ENCODE measurements at places on chromosomes 7 and 10. TPM values are rescaled to one million over a fixed set of nuclear protein-coding genes. Genes with fewer than 3 reads are reported as not detected.

The DYNC1I1 gene
- 2.5 TPM for total RNA-seq

The GJD4 gene
- total RNA-seq: 0.09 TPM

The ANXA8L1 gene
- total RNA-seq: 8.6 TPM

The CTAGE15 gene
- 0.24 TPM for total RNA-seq

The PYROXD2 gene
- 2.0 TPM for total RNA-seq

DNA sequence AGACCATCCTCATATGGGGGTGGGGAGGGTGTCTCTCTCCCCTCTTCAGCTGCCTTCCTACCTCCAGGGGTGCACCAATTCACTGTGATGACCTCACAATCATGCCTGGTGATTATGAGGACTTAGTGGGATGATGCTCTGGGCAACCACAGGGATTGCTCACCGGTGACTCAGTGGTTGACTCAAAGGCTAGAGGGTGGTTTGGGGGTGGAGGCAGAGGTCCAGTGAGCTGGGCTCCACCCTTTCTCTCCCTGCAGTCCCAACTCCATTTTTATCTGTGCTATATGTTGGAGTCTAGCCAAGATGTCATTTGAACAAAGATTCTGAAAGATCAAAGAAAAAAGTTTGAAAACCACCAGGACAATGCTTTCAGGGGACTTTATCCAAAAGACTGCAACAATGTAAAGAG lies 286.9 kb downstream of the KCNMA1 start:
- no peaks in the 10 kb centered on the region for H3K36me3 ChIP-seq
- H3K27me3 ChIP-seq: no peaks in the 10 kb centered on the region
- DNase-seq: no peak
- no peak overlapping the region for H3K27ac ChIP-seq
- H3K4me1 ChIP-seq: no peaks in the 10 kb centered on the region

GRCh38 chr10:129174232-129175014 lies 292.6 kb upstream of the MGMT start:
- H3K27me3 ChIP-seq: no peaks in the 10 kb centered on the region
- DNase-seq: no peak
- no peaks in the 10 kb centered on the region for H3K36me3 ChIP-seq

GRCh38 chr7:136136906-136137454 lies 159.8 kb upstream of the MTPN start:
- DNase-seq: no peak
- no peaks in the 10 kb centered on the region for H3K4me1 ChIP-seq
- H3K36me3 ChIP-seq: no peaks in the 10 kb centered on the region
- no peaks in the 10 kb centered on the region for H3K27me3 ChIP-seq
- H3K4me3 ChIP-seq: no peak overlapping the region
- H3K27ac ChIP-seq: no peak overlapping the region

GRCh38 chr10:30977385-30977784 lies 54.3 kb downstream of the ZNF438 start:
- H3K4me3 ChIP-seq: no peak overlapping the region
- no peak overlapping the region for H3K27ac ChIP-seq
- no peaks in the 10 kb centered on the region for H3K36me3 ChIP-seq
- no peaks in the 10 kb centered on the region for H3K4me1 ChIP-seq

GRCh38 chr7:7699380-7699779 lies 19.0 kb downstream of the RPA3 start:
- DNase-seq: no peak
- H3K27ac ChIP-seq: no peak overlapping the region
- H3K4me1 ChIP-seq: no peaks in the 10 kb centered on the region
- no peaks in the 10 kb centered on the region for H3K36me3 ChIP-seq
- H3K4me3 ChIP-seq: no peak overlapping the region

DNA sequence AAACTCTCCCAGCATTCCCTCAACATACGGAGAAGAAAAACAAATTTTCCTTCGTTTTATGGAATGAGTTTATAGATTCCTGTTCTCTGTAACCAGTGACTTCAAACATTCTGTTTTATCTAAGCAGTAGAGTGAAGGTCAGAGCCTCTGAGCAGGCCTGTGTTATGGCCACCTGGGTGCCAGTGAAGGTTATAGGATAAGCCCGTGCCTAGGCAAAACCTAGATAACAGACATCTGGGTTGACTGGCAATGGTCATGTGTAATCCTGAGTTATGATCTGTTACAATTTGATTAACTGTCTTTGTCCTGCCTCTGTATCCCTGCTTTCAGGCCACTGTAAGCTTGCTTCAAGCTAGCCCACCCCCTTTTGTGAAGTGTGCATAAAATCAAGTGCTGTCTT lies 8.3 kb downstream of the LSM5 start:
- no peaks in the 10 kb centered on the region for H3K4me1 ChIP-seq
- no peak overlapping the region for H3K27ac ChIP-seq
- H3K4me3 ChIP-seq: no peak overlapping the region
- no peaks in the 10 kb centered on the region for H3K27me3 ChIP-seq
- DNase-seq: no peak

DNA sequence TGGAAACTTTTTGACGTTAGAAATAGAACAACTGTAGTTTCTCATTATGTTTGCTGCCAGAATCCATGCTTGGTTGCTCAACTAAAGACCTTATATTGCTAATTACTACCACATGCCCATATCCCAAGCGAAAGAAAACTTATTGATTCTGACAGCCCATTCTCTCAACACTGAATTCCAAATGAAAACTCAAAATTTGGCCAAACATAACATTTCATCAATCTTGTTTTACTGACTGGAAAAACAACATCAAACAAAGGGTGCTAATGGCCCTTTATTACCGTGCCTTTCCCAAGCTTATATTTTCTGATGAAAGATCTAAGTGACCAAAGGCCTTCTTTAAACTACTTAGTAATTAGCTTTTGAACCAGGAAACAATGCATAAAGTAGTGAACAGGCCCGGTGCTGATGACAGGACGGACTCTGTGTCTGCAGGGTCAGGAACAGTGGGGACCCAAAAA lies 531.8 kb downstream of the KCNMA1 start:
- H3K4me1 ChIP-seq: peaks cover 6% of the 10 kb centered on the region
- no peaks in the 10 kb centered on the region for H3K27me3 ChIP-seq
- no peak overlapping the region for H3K4me3 ChIP-seq
- no peak overlapping the region for H3K27ac ChIP-seq
- no peaks in the 10 kb centered on the region for H3K36me3 ChIP-seq
- no peak for DNase-seq

GRCh38 chr10:86752311-86752710 lies 4.1 kb upstream of the BMPR1A start:
- DNase-seq: no peak
- H3K4me1 ChIP-seq: peaks cover 6% of the 10 kb centered on the region
- peaks cover 46% of the 10 kb centered on the region for H3K27me3 ChIP-seq
- H3K27ac ChIP-seq: no peak overlapping the region

DNA sequence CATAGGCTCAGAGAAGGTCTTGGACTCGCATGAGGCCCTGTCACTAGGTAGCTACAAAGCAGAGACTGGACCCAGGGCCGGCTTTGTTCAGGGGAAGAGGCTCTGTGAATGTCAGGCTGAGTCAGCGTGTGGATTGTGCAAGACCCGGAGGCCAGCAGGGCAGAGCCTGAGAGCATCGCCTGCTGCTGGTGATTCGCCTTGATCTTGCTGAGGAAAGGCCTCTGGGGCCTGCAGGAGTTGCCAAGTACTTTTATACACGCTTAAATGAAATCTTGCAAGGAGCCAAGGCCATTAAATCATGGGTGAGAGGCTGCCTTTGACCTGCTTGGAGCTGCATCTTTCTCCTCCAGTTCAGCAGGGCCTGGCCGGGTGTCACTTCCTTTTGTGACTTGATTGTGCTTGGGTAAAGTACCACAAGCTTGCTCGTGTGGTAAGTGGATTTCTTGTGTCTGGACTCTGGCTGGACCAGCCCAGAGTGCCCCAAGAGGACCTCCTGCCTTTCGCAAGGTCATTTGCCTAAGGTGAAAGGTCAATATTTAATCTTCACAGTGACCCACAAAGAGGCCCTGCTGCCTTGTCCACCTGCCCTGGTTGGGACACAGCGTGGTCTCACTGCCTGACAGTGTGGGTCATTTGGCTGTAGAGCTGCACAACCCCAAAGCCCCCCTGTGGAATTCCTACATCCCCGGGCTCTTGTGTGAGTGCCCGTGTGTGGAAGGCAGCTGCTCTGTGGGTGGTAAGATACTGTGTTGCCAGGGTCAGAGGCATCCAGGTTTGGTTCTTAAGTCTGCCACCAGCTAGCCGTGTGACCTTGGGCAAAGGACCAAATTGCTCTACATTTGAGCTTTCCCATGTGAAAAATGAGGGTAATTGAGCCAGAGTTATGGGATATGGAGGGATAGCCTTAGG lies 38.6 kb upstream of the SH2D4B start:
- peaks cover 3% of the 10 kb centered on the region for H3K36me3 ChIP-seq
- no peak overlapping the region for H3K4me3 ChIP-seq
- H3K4me1 ChIP-seq: peaks cover 18% of the 10 kb centered on the region
- peak overlapping the region; percentile 44 for H3K27ac ChIP-seq
- no peak for DNase-seq
- no peaks in the 10 kb centered on the region for H3K27me3 ChIP-seq

DNA sequence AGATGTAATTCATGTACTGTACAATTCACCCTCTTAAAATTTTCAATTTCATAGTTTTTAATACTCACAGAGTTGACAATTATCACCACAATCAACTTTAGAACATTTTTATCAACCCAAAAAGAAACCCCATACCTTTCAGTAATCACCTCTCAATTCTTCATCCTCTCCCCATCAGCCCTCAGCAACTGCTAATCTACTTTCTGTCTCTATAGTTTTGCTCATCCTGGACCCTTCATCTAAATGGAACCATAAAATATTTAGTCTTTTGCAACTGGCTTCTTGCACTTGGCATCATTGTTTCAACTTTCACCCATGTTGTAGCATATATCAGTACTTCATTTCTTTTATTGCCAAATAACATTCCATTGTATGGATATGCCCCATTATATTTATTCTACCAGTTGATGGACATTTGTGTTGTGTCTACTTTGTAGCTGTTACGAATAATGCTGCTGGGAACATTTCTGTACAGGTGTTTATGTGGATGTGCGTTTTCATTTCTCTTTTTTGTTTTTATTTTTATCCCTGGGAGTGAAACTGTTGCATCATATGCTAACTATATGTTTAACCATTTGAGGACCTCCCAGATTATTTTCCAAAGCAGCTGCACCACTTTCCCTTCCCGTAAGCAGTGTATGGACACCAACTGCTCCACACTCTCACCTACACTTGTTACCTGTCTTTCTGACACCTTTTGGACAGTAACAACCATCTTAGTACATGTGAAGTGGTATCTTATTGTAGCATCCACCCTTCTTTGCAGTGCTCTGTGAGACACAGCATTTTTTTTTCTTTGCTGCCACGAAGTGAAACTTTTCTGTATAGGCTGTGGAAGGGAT lies 65.4 kb upstream of the APBB1IP start:
- H3K4me1 ChIP-seq: no peaks in the 10 kb centered on the region
- no peak overlapping the region for H3K27ac ChIP-seq

- no peak overlapping the region for H3K4me3 ChIP-seq
- H3K36me3 ChIP-seq: no peaks in the 10 kb centered on the region
- no peaks in the 10 kb centered on the region for H3K27me3 ChIP-seq
- H3K4me1 ChIP-seq: peaks cover 3% of the 10 kb centered on the region
- DNase-seq: no peak
Measured at GRCh38 chr10:37860494-37861190, 3.2 kb upstream of the ZNF248 start.

DNA sequence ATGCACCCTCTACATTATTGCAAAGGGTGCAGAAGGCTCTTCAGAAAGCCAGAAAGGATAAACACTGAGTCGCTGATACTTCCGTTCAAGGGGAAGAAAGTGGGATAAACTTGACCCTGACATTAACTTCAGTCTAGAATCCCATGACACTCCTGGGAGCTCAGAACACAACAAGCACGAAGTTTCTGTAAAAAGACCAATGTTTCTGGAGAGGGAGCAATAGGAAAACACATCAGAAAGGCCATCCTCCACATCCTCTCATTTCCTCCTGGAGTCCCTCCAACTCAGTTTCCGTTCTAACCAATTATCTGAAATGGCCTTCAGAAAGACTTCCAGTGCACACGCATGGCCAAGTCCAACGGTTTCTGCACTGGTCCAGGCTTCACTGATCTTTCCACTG lies 113.5 kb downstream of the SORBS1 start:
- no peaks in the 10 kb centered on the region for H3K27me3 ChIP-seq
- H3K27ac ChIP-seq: no peak overlapping the region
- no peak for DNase-seq
- H3K4me3 ChIP-seq: no peak overlapping the region
- H3K36me3 ChIP-seq: no peaks in the 10 kb centered on the region

GRCh38 chr10:31742255-31742654 lies 186.4 kb downstream of the ARHGAP12 start:
- no peaks in the 10 kb centered on the region for H3K27me3 ChIP-seq

DNA sequence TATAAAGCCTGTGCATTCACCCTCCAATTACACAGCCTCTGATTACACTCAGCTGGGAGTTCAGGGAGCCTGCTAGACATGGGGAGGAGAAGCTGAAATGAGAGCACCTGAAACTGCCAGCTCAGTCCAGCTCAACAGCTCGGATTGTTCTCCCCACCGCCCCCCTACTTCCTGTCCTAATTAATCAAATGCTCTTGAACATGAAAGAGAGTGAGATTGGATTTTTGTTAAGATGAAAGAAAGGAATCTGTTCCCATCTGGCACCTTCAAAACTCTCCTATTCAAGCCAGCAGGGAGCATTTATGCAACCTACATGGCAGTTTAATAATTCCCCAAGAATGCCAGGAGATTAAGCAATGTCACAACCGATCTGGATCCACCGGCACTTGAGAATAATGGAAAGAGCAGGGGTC lies 98.0 kb downstream of the NPSR1 start:
- H3K4me3 ChIP-seq: no peak overlapping the region
- H3K4me1 ChIP-seq: no peaks in the 10 kb centered on the region
- H3K27ac ChIP-seq: no peak overlapping the region
- no peaks in the 10 kb centered on the region for H3K36me3 ChIP-seq

- no peaks in the 10 kb centered on the region for H3K4me1 ChIP-seq
- H3K36me3 ChIP-seq: no peaks in the 10 kb centered on the region
- no peak for DNase-seq
- H3K27ac ChIP-seq: no peak overlapping the region
- peaks cover 21% of the 10 kb centered on the region for H3K27me3 ChIP-seq
Measured at GRCh38 chr7:31079824-31080511, 27.9 kb downstream of the ADCYAP1R1 start.

DNA sequence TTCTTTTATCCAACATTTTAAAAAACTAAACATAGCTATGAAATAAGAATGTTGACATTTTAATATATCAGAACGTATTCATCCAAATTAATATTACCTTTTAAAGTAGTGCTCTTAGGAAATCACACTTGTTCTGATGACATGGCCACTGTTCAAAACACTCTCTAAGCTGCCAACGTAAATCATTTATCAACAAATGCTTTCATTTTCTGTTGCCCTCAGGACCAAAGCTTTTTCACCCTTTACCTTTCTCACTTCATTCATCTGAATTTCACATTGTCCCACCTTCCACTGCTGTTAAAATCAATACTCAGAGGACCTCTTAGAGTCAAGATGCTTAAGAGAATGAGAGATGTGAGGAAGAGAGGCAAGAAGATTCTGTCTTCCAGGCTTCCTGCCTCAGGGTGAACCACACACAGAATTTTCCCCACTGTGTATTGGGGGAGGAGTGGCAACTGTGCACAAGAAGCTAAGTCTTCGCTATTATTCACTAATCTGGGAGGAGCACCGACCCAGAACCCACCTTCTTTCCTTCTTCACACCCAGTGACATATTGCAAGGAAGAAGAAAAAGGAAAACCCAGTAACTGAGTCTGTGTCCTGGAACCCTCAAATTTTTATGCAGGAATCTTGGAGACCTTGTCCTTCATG lies 21.0 kb downstream of the HIBADH start:
- no peaks in the 10 kb centered on the region for H3K27me3 ChIP-seq
- DNase-seq: no peak
- no peak overlapping the region for H3K27ac ChIP-seq
- H3K4me3 ChIP-seq: no peak overlapping the region
- H3K4me1 ChIP-seq: peaks cover 4% of the 10 kb centered on the region

- H3K27ac ChIP-seq: no peak overlapping the region
- no peak for DNase-seq
Measured at GRCh38 chr7:22879280-22879679, 56.6 kb upstream of the TOMM7 start.

All from thymus (tissue), 14 donors.